ENCODE measurements at places on chromosomes 12 and 14.

DNA sequence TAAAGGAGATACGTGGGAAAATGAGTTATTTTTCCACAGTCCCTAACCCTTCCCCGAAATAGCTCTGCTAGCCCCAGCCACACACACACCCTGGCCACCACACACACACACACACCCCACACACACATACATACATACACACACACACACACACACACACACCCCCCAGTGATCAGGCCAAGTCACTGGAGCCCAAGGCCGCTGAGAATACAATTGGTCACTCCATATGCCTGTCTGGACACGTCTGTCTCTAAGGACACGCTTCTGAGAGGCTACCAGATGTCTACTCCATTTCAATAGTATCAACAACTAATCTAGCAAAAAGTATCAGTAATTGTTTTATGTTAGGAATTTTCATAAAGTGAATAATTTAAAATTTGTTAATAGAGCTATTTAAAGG, 13.0 kb upstream of the DIABLO start:
- DNase-seq: no peak

DNA sequence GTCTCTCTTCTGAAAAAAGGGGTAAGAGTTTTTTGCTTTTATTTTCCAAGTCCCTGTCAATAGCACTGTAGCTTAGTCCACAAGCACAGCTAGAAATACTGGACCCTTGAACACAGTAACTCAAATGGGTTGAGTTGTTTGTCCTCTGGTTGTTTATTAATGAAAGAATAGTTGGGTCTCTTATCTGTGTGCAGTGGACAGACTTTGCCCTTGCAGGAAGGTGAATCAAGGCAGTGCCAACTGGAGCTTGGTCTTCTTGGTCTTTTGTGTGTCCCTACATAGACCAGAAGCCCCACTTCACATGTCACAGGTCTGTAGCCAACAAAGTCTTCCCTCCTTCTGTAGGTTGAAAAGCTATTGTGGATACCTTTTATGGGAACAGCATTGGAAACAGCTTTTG, 322.0 kb downstream of the AACS start:
- no peak for DNase-seq

GRCh38 chr14:37237094-37237493, 39.4 kb downstream of the MIPOL1 start:
- DNase-seq: no peak

GRCh38 chr14:23571701-23572523, 4.3 kb upstream of the AP1G2 start:
- DNase-seq: no peak

- no peak for DNase-seq
Measured at GRCh38 chr12:1993341-1993740, 10.9 kb downstream of the DCP1B start.

Data from activated CD4-positive, alpha-beta T cell treated with anti-CD3 and anti-CD28 coated beads, Interleukin-2, amount 50 U/mL, for 4 hours (primary cell).